ENCODE measurements at places on chromosomes 11 and 22.
A peak's percentile ranks its signal among the peaks of the same experiment; 100 is the strongest.

- peaks cover 1% of the 10 kb centered on the region for H3K27me3 ChIP-seq
- no peaks in the 10 kb centered on the region for H3K36me3 ChIP-seq
- H3K4me1 ChIP-seq = no peaks in the 10 kb centered on the region
- H3K27ac ChIP-seq = no peak overlapping the region
These were observed 87.2 kb upstream of the CADM1 start for GRCh38 chr11:115591380-115591779.

GRCh38 chr22:22680396-22680795 is 36.0 kb downstream of the GGTLC2 start:
- peaks cover 7% of the 10 kb centered on the region for H3K27me3 ChIP-seq
- no peaks in the 10 kb centered on the region for H3K4me1 ChIP-seq
- no peak overlapping the region for H3K27ac ChIP-seq
- no peaks in the 10 kb centered on the region for H3K36me3 ChIP-seq
- no peak overlapping the region for H3K4me3 ChIP-seq

- H3K4me3 ChIP-seq = peak overlapping the region; percentile 27
- H3K36me3 ChIP-seq = peaks cover 69% of the 10 kb centered on the region
- no peaks in the 10 kb centered on the region for H3K27me3 ChIP-seq
- H3K27ac ChIP-seq = peak overlapping the region; percentile 88
These were observed 3.2 kb downstream of the RPL27A start for GRCh38 chr11:8685820-8686219.

DNA sequence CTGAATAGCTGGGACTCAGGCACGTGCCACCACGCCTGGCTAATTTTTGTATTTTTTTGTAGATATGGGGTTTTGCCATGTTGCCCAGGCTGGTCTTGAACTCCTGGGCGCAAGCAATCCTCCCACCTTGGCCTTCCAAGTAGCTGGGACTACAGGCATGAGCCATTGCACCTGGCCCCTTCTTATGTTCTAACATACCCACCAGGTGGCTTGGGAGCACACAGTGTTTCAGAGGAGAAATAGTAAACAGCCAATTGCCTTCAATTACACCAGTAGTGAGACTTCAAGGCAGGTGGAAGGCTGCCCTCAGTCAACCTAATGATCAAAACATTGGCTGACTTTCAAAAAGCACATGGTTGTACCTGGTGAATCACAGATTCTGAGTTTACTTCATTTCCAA is 167.2 kb downstream of the SWAP70 start:
- H3K36me3 ChIP-seq = no peaks in the 10 kb centered on the region
- DNase-seq = no peak
- no peak overlapping the region for H3K4me3 ChIP-seq
- no peak overlapping the region for H3K27ac ChIP-seq
- no peaks in the 10 kb centered on the region for H3K4me1 ChIP-seq
- no peaks in the 10 kb centered on the region for H3K27me3 ChIP-seq

- peaks cover 5% of the 10 kb centered on the region for H3K27me3 ChIP-seq
- no peaks in the 10 kb centered on the region for H3K4me1 ChIP-seq
- no peaks in the 10 kb centered on the region for H3K36me3 ChIP-seq
- no peak overlapping the region for H3K27ac ChIP-seq
These were observed 10.2 kb downstream of the MN1 start for GRCh38 chr22:27791159-27791858.

- H3K4me1 ChIP-seq = peaks cover 46% of the 10 kb centered on the region
- peak; percentile 40 for DNase-seq
- H3K27ac ChIP-seq = peak overlapping the region; percentile 43
- H3K4me3 ChIP-seq = no peak overlapping the region
- H3K27me3 ChIP-seq = no peaks in the 10 kb centered on the region
- H3K36me3 ChIP-seq = peaks cover 39% of the 10 kb centered on the region
These were observed 3.0 kb downstream of the YWHAH start for GRCh38 chr22:31947296-31947695.

Data from activated CD4-positive, alpha-beta memory T cell treated with anti-CD3 and anti-CD28 coated beads for 36 hours (primary cell).